C1 segment of cervical spinal cord (tissue), 14 donors: ENCODE measurements at places on chromosomes 2 and 18.

GRCh38 chr2:111188681-111189080 lies 68.0 kb downstream of the BCL2L11 start:
- no peak for DNase-seq

GRCh38 chr18:29181151-29181901 lies 1004.4 kb upstream of the CDH2 start:
- no peak for DNase-seq

- no peak for DNase-seq
These were observed 128.2 kb upstream of the UXS1 start for GRCh38 chr2:106322281-106322680.

GRCh38 chr18:59988098-59988706 lies 88.4 kb downstream of the PMAIP1 start:
- DNase-seq, result no peak

GRCh38 chr2:128456281-128456680 lies 137.6 kb upstream of the HS6ST1 start:
- no peak for DNase-seq
